ENCODE measurements at places on chromosomes 4 and X.
A peak's percentile ranks its signal among the peaks of the same experiment; 100 is the strongest.

GRCh38 chr4:155906554-155907247 is 3.2 kb downstream of the TDO2 start:
- peaks cover 7% of the 10 kb centered on the region for H3K4me1 ChIP-seq
- H3K36me3 ChIP-seq, result no peaks in the 10 kb centered on the region
- DNase-seq, result no peak
- no peak overlapping the region for H3K4me3 ChIP-seq
- no peak overlapping the region for H3K27ac ChIP-seq
- no peaks in the 10 kb centered on the region for H3K27me3 ChIP-seq

DNA sequence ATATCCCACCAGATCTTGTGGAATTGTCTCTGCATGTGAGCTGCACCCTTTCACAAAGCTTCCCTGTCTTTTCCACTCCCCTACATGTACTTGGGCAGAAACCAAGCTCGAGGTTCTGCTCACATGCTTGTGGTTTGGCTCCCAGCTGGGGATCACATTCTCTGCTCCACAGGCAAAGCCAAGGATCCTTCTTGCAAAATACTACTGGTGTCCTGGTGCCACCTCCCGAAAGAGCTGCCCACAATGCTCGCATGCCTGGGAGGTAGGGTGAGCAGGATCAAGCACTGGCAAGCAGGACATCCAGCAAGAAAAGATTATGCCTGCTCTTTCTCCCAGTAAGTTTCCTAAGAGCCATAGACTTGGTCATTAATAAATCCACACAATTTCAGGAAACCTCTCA is 45.1 kb upstream of the PPARGC1A start:
- no peaks in the 10 kb centered on the region for H3K4me1 ChIP-seq
- no peak overlapping the region for H3K4me3 ChIP-seq
- no peaks in the 10 kb centered on the region for H3K27me3 ChIP-seq
- no peak for DNase-seq
- H3K27ac ChIP-seq, result no peak overlapping the region

DNA sequence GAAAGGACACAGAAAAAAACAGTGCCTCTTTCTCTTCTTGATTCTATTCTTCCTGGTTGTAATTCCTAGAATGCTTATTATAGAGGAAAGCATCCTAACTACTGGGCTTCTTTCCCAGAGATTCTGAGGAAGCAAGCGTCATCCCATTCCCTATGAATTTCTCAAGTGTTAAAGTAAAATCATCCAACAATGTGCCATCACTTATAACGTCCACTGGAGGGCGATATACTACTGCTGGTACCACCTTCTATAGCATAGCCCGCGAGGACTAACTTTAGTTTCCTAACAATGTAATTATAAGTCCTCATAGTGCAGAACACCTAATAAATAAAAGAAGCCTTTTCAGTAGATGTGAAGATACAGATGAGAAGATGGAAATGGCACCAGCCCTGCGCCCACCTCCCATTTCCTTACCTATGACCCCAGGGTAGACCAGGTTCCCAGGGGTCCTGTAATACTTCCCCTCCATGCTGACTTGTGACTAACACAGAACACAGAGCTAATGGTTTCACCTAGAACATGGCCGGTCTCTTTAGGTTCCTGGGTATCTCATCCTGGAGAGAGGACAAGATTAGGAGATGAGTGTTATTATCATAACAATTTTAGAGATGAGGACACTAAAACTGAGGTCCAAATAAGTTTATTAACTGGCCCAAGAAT is 4.2 kb downstream of the CENPVL3 start:
- no peak overlapping the region for H3K4me3 ChIP-seq
- H3K36me3 ChIP-seq, result no peaks in the 10 kb centered on the region
- no peak for DNase-seq
- peaks cover 24% of the 10 kb centered on the region for H3K27me3 ChIP-seq
- no peaks in the 10 kb centered on the region for H3K4me1 ChIP-seq
- H3K27ac ChIP-seq, result no peak overlapping the region

DNA sequence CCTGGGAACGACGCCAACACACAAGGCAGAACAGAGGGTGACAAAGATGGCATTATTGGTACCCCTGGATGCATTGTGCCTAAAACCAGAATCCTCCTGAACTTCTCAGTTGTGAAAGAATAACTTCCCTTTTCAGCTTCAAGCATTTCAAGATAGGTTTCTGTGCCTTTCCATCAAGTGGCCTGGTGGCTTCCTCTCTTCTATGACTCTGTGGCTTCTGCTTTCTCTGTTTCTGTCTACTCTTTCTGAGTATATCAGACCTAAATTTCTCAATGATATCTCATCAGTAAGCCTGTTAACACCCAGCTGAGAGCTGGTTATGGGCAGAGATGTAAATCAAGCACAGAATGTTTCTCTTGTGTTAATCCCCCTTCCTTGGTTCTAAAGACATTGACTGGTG is 21.4 kb upstream of the FAM9B start:
- H3K36me3 ChIP-seq, result no peaks in the 10 kb centered on the region
- H3K27ac ChIP-seq, result no peak overlapping the region
- no peak for DNase-seq

- peak; percentile 61 for DNase-seq
Observed at GRCh38 chrX:30577362-30577991, at the start of gene TASL. TSS of gene TASL (minus strand) at chrX:30577766. CDS start at chrX:30560355, 17,411 bp downstream.

GRCh38 chr4:55910140-55910539 is 38.6 kb upstream of the CEP135 start:
- DNase-seq, result no peak
- no peak overlapping the region for H3K4me3 ChIP-seq
- peaks cover 9% of the 10 kb centered on the region for H3K4me1 ChIP-seq
- H3K27me3 ChIP-seq, result peaks cover 5% of the 10 kb centered on the region
- no peak overlapping the region for H3K27ac ChIP-seq

DNA sequence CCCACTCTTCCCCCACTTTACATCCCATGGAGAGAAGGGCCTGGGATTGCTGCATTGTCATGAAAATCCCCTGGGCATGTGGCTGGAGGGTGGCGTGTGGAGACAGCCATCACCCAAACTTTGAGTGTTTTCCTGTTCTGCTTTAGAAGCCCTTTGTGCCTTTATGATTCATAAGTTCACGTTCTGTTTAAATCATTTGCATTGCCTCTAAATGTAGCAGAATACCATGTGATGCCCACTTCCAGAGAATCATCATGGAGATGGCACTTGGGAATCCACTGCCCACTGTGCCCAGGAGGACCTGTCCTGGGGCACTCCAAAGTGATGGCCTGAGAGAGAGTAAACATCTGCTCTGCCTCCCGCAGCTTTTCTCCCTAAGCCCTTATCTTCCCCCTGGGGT is 52.8 kb downstream of the MED28 start:
- H3K4me1 ChIP-seq, result peaks cover 15% of the 10 kb centered on the region
- peaks cover 29% of the 10 kb centered on the region for H3K27me3 ChIP-seq
- no peaks in the 10 kb centered on the region for H3K36me3 ChIP-seq
- no peak overlapping the region for H3K4me3 ChIP-seq
- no peak overlapping the region for H3K27ac ChIP-seq

DNA sequence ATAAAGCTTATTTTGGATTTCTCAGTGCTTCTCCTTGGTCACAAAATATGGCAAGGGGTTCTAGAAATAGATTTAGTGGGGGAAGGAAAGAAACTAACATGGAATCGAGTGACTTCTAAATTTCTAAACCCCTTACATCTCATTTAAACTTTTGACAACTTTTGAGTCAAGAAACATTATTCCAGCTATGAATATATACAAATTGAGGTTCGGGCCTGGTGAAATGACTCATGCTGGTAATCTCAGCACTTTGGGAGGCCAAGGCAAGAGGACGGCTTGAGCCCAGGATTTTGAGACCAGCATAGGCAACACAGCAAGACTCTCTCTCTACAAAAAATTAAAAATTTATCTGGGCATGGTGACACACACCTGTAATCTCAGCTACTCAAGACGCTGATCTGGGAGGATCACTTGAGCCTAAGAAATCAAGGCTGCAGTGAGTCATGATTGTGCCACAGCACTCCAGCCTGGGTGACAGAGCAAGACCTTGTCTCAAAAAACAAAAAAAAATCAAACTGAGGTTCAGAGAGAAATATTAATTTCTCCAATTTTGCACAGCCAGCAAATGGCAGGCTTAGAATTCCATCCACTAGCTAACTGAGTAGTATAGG is 99.8 kb downstream of the ANXA3 start:
- peaks cover 16% of the 10 kb centered on the region for H3K27me3 ChIP-seq
- H3K27ac ChIP-seq, result no peak overlapping the region
- no peak overlapping the region for H3K4me3 ChIP-seq
- no peak for DNase-seq

GRCh38 chrX:20477836-20478524 is 211.3 kb upstream of the RPS6KA3 start:
- no peaks in the 10 kb centered on the region for H3K4me1 ChIP-seq
- no peak for DNase-seq
- H3K36me3 ChIP-seq, result peaks cover 1% of the 10 kb centered on the region

GRCh38 chr4:164485136-164485535 is 268.8 kb upstream of the SMIM31 start:
- no peak overlapping the region for H3K4me3 ChIP-seq
- no peaks in the 10 kb centered on the region for H3K27me3 ChIP-seq
- H3K36me3 ChIP-seq, result no peaks in the 10 kb centered on the region
- no peak overlapping the region for H3K27ac ChIP-seq

DNA sequence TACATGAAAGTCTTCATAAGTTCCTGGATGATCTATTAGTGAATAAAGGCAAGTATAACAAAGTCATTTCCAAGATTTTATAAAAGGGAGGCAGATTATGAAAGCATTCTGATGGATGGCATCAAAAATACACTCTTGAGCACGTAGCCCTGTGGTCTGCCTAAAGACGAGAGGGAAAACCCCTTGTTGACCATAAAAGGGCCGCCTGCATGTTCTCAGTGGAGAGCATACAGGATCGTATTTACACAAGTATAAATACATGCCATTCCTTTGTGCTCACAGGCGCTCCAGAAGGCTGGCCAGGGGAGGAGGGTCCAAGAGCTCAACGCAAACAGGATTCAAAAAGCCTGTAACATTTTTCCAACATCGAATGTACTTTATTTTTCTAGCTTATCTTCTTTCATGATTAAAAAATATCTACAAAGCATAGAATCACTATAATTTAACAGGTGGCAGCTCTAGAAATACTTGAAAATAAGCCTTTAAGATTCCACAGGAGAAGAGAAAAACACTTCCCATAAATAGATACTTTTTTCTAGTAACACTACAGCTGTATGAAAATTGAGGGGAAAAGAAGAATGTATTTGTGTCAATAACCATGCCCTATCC is 29.6 kb downstream of the PDGFC start:
- H3K27me3 ChIP-seq, result no peaks in the 10 kb centered on the region
- no peaks in the 10 kb centered on the region for H3K36me3 ChIP-seq
- H3K27ac ChIP-seq, result no peak overlapping the region
- DNase-seq, result no peak
- H3K4me1 ChIP-seq, result no peaks in the 10 kb centered on the region
- H3K4me3 ChIP-seq, result no peak overlapping the region

DNA sequence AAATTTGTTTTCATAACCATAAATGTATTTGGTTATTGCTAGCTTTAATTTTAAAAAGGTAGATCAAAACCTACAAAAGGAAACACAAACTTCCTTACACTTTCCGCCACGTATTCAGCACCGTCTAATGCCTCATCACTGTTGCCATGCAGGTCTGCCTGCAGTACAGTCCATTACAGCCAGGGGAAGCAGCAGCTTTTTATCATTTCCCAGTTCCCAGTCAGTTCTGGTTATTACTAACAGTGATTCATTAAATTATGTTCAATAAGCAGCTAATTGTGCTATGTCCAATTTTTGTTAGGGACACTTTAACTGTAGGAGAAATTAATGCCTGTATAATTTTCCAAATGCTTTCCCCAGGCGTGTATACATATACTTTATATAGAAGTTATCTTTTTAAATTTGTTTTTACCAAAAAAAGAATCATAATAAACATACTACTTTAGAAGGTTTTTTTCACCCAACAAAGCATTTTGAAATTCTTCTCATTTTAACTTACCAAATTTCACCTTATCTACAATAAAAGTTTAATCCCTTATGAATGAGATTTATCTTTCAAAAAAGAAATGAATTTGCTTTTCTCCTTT is 93.3 kb downstream of the ANXA3 start:
- no peak overlapping the region for H3K4me3 ChIP-seq
- peak; percentile 64 for DNase-seq
- H3K36me3 ChIP-seq, result no peaks in the 10 kb centered on the region
- H3K27ac ChIP-seq, result no peak overlapping the region
- H3K4me1 ChIP-seq, result peaks cover 22% of the 10 kb centered on the region
- peaks cover 8% of the 10 kb centered on the region for H3K27me3 ChIP-seq

- H3K27me3 ChIP-seq, result no peaks in the 10 kb centered on the region
- no peak for DNase-seq
- no peak overlapping the region for H3K27ac ChIP-seq
- H3K4me1 ChIP-seq, result no peaks in the 10 kb centered on the region
- no peak overlapping the region for H3K4me3 ChIP-seq
Observed at GRCh38 chr4:55170462-55170861, 45.1 kb upstream of the KDR start.

GRCh38 chrX:36963069-36963808 is 44.9 kb upstream of the FAM47C start:
- no peak for DNase-seq
- no peaks in the 10 kb centered on the region for H3K36me3 ChIP-seq
- no peak overlapping the region for H3K27ac ChIP-seq
- H3K4me1 ChIP-seq, result no peaks in the 10 kb centered on the region
- H3K4me3 ChIP-seq, result no peak overlapping the region
- peaks cover 5% of the 10 kb centered on the region for H3K27me3 ChIP-seq

DNA sequence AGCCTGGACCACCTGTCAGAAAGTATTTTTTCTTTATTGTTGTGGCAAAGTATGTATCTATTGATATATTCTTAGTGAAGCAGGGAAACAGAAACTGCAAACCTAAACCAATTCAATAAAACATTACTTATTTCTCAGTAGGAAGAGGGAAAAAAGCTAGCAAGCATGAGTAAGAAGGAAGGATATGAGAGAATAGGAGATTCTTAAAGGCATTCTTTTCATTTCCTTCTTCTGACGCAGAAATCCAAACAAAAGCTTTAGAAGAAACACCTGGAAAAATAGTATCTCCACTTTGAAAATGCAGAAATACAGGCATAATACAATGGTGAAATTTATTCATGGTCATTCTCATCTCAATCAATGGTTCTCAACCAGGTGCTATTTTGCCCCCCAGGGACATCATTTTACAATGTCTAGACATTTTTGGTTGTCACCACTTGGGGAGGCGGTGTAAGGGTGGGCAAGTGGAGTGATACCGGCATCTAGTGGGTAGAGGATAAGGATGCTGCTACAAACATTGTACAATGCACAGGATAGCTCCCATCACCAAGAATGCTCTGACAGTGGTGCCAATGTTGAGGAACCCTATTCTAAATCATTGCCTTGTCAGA is 21.7 kb upstream of the ATXN3L start:
- H3K27ac ChIP-seq, result no peak overlapping the region
- no peaks in the 10 kb centered on the region for H3K36me3 ChIP-seq
- H3K4me1 ChIP-seq, result no peaks in the 10 kb centered on the region
- H3K27me3 ChIP-seq, result no peaks in the 10 kb centered on the region

DNA sequence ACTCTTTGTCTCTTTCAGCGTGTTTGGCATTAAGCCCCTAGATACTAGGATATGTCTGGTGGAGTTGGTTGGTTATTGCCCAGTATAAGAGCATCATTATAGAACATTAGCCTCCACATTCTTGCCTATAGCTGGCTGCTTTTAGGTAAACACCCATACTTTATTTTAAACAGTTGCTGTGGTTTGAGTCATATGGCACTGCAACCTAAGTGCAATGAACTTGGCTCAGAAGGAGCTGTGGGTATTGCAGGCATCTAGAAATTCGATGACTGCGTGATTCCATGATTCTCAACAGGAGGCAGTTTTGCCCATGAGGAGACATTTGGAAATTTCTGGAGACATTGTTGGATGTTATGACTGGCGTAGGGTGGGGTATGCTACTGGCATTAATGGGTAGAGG is 49.5 kb downstream of the DCLK2 start:
- no peak for DNase-seq
- H3K4me3 ChIP-seq, result no peak overlapping the region
- H3K27ac ChIP-seq, result no peak overlapping the region
- no peaks in the 10 kb centered on the region for H3K36me3 ChIP-seq
- peaks cover 11% of the 10 kb centered on the region for H3K27me3 ChIP-seq

Measured in activated CD8-positive, alpha-beta memory T cell treated with anti-CD3 and anti-CD28 coated beads, Interleukin-2, amount 10 ng/mL, durations not matched to agents 7 days and 5 days (primary cell).